NCI-H526 treated with DMSO at 0.1 percent for 48 hours (cell line): ENCODE measurements at places on chromosomes 5 and 9.

DNA sequence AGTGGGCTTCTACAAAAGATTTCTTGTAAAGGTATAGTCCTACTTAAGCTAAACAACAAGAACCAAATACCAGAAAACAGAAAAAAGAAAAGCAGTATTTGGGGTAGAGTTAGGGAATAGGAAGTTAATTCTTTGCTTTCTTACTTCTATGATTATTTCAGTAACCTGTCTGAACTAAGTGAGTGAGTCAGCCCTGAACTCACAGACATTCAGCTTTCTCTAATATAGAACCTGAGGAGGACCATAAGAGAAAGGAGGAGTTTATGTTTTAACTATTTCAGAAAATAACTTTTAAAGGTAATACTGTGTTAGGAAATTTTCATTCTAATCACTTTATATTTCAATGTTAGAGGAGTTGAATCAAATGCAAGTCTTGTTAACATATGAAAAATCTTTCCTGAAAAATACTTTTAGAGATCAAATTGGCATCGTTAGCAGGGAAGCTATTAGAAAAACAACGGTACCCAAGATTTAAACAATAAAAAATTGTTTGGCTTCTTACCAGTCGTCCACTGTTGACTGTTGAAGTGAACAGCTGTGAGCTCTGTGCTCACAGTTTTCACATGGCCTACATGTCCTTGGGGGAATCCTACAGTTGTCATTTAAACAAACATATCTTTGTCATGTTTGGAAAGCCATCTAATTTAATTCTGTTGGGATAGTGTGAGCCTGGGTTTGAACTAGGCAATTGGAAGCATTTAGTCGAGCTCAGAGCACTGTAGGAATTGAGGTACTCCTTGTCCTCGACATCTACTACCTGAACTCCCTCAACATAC lies 19.9 kb upstream of the ZFAND5 start:
- DNase-seq = no peak

DNA sequence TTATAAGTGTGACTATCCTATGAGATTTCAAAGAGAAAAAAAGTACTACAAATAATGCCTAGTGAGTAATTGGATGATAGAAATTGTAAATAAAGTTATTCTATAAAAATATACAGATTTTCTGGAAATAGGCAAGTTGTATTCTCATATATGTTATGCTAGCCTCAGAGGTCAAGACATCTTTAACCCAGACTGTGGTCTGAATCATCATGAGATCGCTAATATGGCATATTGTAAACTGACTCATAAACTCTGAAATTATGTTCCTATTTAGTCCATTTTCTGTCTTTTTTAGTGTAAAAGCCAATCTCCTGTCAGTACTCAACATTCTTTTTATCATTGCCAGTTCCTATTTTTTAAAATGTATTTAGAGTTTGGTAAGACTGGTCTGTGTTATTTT lies 14.2 kb downstream of the LOX start:
- no peak for DNase-seq

GRCh38 chr9:134698587-134699342 lies 57.2 kb downstream of the COL5A1 start:
- DNase-seq = no peak

DNA sequence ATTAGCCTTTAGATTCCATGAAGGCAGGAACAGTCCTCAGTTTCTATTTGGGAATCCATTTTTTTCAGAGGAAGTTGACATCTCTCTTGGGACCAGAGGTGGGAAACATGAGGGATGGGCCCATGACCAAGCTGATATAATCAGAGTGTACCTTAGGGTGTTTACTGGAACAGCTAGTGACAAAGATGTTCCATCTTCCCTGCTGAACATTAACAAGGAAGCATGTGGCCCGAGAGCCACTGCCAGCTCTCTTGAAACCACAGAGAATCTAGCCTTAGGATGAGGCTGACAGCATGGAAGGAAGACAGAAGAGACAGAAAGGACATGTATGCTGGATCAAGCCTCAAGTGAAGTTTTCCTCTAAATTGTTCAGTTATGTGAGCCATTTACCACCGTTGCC lies 16.0 kb downstream of the AQP3 start:
- DNase-seq = no peak

DNA sequence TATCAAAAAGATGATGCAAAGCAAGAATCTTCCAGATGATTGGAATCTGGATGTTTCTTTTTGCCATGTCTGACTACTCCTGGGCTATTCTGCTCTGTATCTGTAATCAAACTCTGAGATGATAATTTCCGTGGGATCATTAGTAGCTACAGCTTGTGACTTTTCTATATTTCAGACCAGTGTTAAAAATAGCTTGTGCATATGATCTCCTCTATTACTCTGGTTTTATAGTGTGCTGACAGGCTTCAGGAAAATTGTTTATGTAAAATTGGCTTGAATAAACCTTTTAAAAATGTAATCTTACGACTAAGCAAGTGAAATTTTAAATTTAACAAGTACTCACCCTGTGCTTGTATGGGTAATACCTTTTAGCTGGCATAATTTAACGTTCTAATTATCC lies 40.4 kb downstream of the NAA35 start:
- no peak for DNase-seq

- no peak for DNase-seq
These were observed 84.2 kb upstream of the HRH2 start for GRCh38 chr5:175573493-175574269.

- no peak for DNase-seq
These were observed 62.7 kb downstream of the ANKRD33B start for GRCh38 chr5:10626473-10627013.
